Dermis microvascular lymphatic vessel endothelial cell (primary cell): ENCODE measurements at places on chromosomes 4 and X.

DNA sequence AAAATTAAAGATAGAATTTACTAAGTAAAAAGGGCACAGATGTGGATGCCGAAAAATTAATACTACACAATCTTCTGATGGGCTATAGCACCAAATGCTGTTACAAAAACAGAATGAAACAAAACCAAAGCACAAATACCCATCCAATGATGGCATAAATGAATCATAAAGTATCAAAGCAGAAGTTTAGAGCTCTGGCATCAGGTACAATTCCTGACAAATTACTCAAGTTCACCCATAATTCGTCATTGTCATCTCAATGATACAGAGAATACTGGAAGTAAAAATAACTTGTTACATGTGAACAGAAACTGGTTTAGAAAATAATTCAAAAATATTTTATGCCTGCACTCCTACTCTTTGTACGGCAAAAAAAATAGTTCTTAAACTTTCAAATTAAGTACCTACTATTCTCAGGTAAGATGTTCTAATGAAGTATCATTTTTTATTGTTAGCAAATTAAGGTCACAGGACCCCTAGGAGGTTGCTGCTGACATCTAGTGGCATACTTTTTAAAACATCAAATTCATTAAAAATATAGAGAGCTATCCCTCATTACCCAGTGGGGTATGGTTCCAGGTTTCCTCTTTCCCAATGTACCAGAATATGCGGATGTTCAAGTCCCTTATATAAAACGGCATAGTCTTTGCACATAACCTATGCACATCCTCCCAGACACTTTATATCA is 126.1 kb downstream of the INPP4B start:
- DNase-seq = peak; percentile 5

DNA sequence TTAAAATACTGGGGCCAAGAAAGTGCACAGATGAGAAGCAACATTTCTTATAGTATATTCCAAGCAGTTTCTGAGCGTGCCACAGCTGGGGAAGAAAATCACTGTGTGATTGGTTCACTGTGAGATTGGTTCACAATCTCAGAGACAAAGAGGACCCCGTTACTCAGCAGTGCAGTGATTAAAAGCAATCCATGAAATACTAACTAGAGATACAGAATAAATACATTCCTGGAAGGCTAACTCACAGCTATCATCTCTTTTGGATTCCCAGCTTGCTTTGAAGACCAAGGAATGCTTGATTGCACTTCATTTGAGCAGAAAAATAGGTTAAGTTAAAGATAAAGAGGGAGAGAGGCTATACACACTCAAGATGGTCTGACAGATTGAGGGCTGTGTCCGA is 132.1 kb upstream of the RAPGEF2 start:
- DNase-seq = no peak

DNA sequence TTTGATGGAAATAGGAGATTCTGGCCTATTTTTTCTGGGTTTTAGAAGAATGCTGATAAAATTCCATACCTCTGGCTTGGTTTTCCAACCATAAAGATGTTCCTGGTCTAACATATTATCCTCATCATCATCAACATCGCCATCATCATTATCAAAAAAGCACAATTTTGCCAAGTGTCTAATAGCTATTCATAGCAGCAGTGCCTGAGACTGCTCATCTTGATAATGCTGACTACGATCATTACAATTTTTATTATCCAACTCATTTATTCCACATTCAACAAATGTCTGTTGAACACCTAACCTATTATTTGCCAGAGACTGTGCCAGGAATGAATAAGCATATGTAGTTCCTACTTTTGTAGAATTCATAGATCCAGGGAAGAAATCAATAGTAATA is 303.5 kb upstream of the GATB start:
- no peak for DNase-seq

- DNase-seq = no peak
Observed at GRCh38 chrX:23482561-23482960, 147.9 kb downstream of the PTCHD1 start.

DNA sequence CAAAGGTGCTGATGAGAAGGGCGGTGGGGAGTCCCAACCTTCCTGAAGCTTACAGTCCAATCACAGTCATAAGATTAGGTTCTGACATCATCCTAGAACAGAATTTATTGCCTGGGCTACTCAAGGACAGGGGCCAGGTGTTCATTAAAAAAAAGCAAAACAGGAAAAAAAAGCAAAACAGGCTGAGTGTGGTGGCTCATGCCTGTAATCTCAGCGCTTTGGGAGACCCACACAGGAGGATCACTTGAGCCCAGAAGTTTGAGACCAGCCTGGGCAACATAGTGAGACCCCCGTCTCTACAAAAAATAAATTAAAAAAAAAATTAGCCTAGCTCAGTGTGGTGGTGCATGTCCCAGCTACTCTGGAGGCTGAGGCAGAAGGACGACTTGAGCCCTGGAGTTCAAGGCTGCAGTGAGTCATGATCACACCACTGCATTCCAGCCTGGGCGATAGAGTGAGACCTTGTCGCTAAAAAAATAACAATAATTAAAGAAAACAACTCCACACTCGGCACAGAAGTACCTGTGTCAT is 3.0 kb downstream of the RAB9A start:
- DNase-seq = no peak

- no peak for DNase-seq
Observed at GRCh38 chr4:39860804-39861203, 116.9 kb downstream of the PDS5A start.

GRCh38 chrX:11757397-11757718 is 679 bp upstream of the MSL3 start:
- DNase-seq = no peak
